Transverse colon (tissue), 4 donors: ENCODE measurements at places on chromosomes 12 and 14. TPM values are rescaled to one million over a fixed set of nuclear protein-coding genes. Genes with fewer than 3 reads are reported as not detected.

DNA sequence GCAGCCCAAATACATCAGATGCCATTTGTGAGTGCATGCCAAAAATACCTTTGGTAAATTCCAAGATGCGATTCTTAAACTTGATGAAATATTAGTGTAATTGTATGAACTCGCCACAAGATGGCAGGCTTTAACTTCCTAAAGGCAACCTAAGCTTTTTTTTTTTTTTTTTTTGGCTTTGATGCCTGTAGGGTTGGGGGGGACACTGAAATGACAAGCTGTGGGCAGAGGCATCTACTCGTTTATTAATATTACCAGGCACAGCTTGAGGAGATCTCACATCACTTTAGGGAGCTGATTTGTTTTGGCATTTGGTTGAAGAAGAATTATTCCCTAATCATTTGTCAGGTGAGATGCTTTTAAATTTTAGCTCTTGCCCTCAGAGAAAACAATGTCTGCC lies 126.7 kb upstream of the CCDC196 start:
- H3K36me3 ChIP-seq = no peaks in the 10 kb centered on the region
- H3K4me1 ChIP-seq = no peaks in the 10 kb centered on the region

- no peaks in the 10 kb centered on the region for H3K4me1 ChIP-seq
- H3K4me3 ChIP-seq = no peak overlapping the region
- no peaks in the 10 kb centered on the region for H3K27me3 ChIP-seq
- H3K36me3 ChIP-seq = no peaks in the 10 kb centered on the region
Observed at GRCh38 chr12:78881685-78882084, 17.1 kb downstream of the SYT1 start.

DNA sequence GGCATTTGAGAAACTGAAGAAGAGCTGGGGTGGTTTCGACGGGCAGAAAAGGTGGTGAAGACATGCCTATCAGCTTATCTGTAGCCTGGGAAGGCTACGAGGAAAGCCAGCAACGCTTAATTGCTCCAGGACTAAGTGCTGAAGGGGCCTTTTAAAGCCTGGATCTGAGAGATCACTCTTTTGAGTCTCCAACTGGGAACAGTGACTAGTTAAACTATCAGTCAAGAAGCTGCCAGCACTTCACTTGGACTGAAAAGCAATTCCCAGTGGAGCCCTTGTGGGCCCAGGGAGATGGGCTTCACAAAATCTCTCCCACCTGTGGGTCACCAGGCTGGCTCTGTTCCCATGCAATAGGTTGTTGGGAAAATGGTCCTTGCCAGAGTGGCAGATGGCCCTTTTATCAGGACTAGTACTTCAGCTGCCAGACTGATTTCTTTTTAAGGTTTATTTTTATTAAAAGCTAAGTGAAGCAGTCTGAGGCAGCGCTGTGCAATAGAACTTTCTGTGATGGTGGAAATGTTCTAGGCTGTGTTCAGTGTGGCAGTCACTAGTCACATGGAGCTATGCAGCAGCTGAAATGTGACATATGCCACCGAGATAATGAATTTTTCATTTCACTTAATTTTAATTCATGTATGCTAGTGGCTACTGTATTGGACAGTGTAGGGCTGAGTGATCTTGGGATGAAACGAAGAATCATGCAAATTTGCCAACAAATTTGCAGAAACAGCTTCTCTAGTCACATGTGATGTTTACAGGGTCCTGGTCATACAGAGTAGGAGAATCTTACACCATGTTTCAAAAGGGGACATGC lies 276.8 kb downstream of the PCNX1 start:
- DNase-seq = no peak
- H3K4me1 ChIP-seq = no peaks in the 10 kb centered on the region
- no peak overlapping the region for H3K27ac ChIP-seq
- no peak overlapping the region for H3K4me3 ChIP-seq
- H3K36me3 ChIP-seq = no peaks in the 10 kb centered on the region

GRCh38 chr12:71335151-71335962 lies 104.2 kb upstream of the LGR5 start:
- no peak overlapping the region for H3K4me3 ChIP-seq
- no peaks in the 10 kb centered on the region for H3K4me1 ChIP-seq
- H3K36me3 ChIP-seq = no peaks in the 10 kb centered on the region
- no peak overlapping the region for H3K27ac ChIP-seq
- no peak for DNase-seq
- no peaks in the 10 kb centered on the region for H3K27me3 ChIP-seq

DNA sequence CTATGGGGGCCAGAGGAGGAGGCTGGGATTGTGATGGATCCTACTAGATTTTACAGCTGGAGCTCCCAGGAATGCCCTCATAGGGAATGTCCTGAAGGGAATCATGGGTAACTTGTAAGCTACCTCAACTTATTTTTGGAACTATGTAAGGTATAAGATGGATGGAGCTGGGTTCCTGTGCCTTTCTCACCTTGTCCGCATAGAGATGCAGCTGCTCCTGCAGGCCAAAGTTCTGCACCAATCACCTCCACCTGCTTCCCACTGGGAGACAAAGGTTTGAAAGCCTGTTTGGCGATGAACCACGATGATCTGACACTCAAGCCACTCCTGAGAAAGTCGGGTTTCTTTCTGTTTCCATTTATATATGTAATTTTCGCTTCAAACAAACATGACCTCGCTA lies 648 bp upstream of the AKAP5 start:
- no peaks in the 10 kb centered on the region for H3K36me3 ChIP-seq
- peak overlapping the region; percentile 66 for H3K4me3 ChIP-seq
- H3K27me3 ChIP-seq = no peaks in the 10 kb centered on the region
- no peak for DNase-seq

DNA sequence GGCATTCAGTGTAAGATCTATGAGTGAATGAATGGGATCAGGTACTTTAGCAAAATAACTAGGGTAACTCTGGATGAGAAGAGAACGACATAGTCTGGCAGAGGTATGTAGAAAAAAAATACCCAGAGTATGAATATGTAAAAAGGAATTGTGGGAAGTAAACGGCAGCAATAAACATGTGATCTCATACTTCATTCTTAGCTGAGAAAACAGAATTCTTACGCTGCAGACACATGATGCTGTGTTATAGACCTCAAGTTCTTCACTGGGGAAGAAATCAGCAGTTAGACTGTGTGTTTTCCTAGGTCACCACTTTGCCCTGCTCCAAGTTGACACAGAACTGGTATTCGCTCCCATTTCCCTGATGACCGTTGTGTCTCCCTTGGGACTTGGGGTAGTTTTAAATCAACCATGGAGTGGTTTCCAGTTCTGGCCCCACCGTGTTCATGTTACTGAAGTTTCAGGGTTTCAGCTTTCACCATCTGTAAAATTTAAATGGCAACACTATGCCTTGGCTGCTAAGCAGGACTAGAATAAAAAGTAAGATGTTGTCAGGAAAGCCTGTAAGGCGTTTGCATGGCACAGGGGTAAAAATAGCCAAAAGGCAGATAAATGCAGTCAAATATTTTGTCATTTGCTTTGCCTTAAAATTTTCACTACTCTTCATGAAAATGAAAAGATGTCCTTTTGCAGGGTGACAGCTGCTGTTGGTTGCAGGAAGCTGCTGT lies 223.7 kb downstream of the PELI2 start:
- no peaks in the 10 kb centered on the region for H3K36me3 ChIP-seq
- DNase-seq = no peak
- no peak overlapping the region for H3K4me3 ChIP-seq

DNA sequence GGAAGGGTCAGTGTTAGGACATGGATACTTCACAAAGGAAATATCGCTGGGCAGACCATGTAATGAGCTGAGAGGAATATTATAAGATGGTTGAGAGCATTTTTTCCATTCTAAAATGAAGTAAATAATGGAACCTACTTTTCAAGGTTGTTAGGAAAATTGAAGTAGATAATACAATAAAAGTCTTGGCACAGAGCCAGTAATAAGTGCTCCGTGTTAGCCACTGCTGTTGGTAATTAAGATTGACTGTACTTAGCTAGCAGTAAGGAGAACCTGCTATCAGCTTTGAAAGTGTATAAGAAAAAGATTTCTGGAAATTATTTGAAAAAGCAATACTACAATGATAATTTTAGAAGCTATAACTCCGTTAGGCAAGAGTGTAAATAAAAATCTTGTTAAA lies 77.6 kb downstream of the SCAF11 start:
- no peaks in the 10 kb centered on the region for H3K36me3 ChIP-seq
- no peak overlapping the region for H3K27ac ChIP-seq
- H3K4me1 ChIP-seq = no peaks in the 10 kb centered on the region
- no peak for DNase-seq

DNA sequence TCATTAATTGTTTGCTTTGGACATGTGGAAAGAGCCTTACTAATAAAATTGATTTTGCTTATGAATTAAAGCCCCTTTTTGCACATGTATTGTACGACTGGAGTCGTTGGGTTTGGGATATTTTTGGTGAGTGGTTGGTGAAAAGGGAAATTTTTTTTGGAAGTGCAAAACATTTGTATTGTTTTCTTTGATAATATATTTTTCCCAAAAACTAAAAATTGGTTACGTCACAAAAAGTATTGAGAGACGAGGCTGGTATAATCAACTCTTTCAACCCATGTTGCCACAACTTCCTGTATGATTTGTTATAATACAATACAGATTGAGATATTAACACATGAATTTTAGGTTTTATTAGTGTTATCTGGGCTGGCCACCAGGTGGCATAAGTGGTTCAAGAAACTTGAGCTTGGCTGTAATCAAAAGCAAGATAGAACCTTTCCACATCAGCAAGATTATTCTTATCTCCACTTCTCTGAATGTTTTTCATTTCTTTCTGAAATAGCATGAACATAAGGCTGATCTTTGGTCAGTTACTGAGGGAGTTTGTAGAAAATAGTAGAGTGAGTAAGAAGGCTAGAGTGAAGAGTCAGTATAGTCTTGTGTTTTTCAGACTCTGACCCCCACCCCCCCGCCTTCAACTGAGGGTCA lies 8.7 kb downstream of the NGDN start:
- no peak overlapping the region for H3K4me3 ChIP-seq
- peaks cover 49% of the 10 kb centered on the region for H3K36me3 ChIP-seq
- no peaks in the 10 kb centered on the region for H3K27me3 ChIP-seq
- DNase-seq = peak; percentile 51

DNA sequence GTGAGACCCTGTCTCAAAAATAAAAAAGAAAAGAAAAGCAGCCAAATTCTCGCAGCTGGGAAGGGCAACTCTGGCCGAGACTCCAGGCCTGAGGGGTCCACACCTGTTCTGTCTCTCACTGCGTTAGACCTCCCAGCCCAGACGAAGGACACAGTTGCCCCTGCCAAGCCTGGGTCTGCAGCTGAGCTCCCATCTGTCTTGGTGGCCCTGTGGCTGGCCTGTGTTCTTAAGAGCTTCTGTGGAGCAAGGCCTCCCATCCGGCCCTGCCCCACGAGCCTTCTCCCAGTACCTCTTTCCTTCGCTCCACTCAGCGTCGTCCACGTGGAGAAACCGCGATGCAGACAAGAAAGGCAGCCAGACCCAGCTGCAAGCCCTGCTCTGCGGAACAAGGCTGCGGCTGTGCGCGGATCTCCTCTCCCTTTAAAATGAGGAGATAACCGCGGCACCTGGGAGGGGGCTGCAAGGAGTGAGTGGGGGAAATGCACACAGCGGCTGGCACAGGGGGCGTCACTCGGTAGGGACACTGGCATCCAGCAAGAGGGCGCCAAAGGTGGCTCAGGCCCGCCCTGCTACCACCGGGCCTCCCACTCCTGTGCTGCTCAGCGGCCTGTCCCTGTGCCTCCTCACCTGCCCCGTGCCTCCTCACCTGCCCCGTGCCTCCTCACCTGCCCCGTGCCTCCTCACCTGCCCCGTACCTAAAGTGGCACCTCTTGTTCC lies 42.4 kb downstream of the LRRC74A start:
- no peak overlapping the region for H3K27ac ChIP-seq
- no peak overlapping the region for H3K4me3 ChIP-seq
- DNase-seq = no peak
- H3K27me3 ChIP-seq = no peaks in the 10 kb centered on the region

DNA sequence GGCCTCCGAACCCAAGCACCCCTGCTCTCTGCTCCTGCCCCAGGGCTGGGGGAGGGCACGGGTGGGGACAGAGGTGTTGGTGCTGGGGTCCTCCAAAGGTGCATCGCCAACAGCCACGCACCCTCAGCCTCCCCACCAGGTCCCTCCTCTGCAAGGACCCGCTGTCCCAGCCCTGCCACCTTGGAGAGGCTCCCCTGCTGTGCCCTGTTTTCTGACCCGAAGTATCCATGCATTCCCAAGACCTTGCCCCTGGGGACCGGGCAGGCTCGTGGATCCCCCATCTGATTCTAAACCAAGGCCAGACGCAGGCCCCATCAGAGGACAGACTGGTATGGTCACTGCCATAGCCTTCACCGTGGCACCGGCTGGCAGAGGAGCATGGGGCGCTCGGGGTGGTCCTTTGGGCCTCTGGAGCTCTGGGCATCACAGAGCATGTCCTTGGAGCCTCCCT lies 22.7 kb upstream of the BEGAIN start:
- DNase-seq = no peak
- no peaks in the 10 kb centered on the region for H3K36me3 ChIP-seq
- H3K4me1 ChIP-seq = no peaks in the 10 kb centered on the region
- H3K27ac ChIP-seq = no peak overlapping the region
- no peaks in the 10 kb centered on the region for H3K27me3 ChIP-seq

GRCh38 chr12:111573476-111573875 lies 25.6 kb downstream of the ATXN2 start:
- H3K27me3 ChIP-seq = no peaks in the 10 kb centered on the region
- no peaks in the 10 kb centered on the region for H3K36me3 ChIP-seq
- H3K27ac ChIP-seq = no peak overlapping the region

- no peaks in the 10 kb centered on the region for H3K36me3 ChIP-seq
- no peaks in the 10 kb centered on the region for H3K27me3 ChIP-seq
- no peak overlapping the region for H3K4me3 ChIP-seq
- H3K4me1 ChIP-seq = no peaks in the 10 kb centered on the region
- H3K27ac ChIP-seq = no peak overlapping the region
- DNase-seq = no peak
Observed at GRCh38 chr12:86950444-86950843, 694.3 kb upstream of the MGAT4C start.

DNA sequence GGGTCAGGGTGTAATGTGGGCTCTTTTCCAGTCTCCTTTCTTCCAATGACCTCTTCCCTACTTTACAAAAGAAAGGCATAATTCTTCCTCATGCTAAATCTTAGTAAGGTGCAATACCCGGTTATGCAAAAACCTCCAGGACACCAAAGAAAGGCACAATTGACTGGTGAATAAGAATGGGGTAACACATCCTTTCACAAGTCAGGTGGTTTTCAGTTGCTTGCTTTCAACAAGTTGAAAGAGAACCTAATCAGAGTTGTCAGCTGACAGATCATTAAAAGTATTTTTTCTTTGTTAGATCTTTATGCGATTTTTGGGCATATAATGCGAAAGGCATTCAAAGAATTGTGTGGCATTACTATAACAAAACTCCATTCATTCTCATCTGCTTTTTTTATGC lies 1.3 kb upstream of the AEBP2 start:
- H3K4me3 ChIP-seq = no peak overlapping the region
- H3K4me1 ChIP-seq = peaks cover 5% of the 10 kb centered on the region
- no peak for DNase-seq
- H3K27me3 ChIP-seq = no peaks in the 10 kb centered on the region
- H3K27ac ChIP-seq = no peak overlapping the region

GRCh38 chr12:92110083-92110640 lies 35.5 kb downstream of the BTG1 start:
- no peaks in the 10 kb centered on the region for H3K4me1 ChIP-seq
- H3K36me3 ChIP-seq = no peaks in the 10 kb centered on the region
- H3K27ac ChIP-seq = no peak overlapping the region
- DNase-seq = no peak

ACOT4 gene
- 3.5 TPM for total RNA-seq

EML5 gene
- 0.20 TPM for total RNA-seq

EPYC gene
- not detected for total RNA-seq

SLC7A8 gene
- total RNA-seq = 5.2 TPM

RND1 gene
- total RNA-seq = 3.3 TPM
